Ascending aorta (tissue), 2 donors: ENCODE measurements at places on chromosomes 5 and 9.
A peak's percentile ranks its signal among the peaks of the same experiment; 100 is the strongest.

- H3K4me3 ChIP-seq = no peak overlapping the region
- DNase-seq = no peak
- no peak overlapping the region for H3K27ac ChIP-seq
- no peaks in the 10 kb centered on the region for H3K36me3 ChIP-seq
- H3K4me1 ChIP-seq = no peaks in the 10 kb centered on the region
- H3K27me3 ChIP-seq = no peaks in the 10 kb centered on the region
Observed at GRCh38 chr5:168400429-168401220, 85.6 kb upstream of the RARS1 start.

GRCh38 chr9:76458903-76459693, at the start of gene GCNT1:
GCNT1 (plus strand) TSS chr9:76459182; CDS start chr9:76502382, 43,200 bp downstream.
- peak within 1 kb of the TSS; percentile 26 for H3K27ac ChIP-seq
- no peaks in the 10 kb centered on the region for H3K27me3 ChIP-seq
- peak within 1 kb of the TSS; percentile 83 for H3K4me3 ChIP-seq
- peak; percentile 60 for DNase-seq

GRCh38 chr9:132447346-132447745, 37.3 kb downstream of the CFAP77 start:
- H3K36me3 ChIP-seq = no peaks in the 10 kb centered on the region
- no peaks in the 10 kb centered on the region for H3K27me3 ChIP-seq
- no peak overlapping the region for H3K27ac ChIP-seq
- H3K4me3 ChIP-seq = no peak overlapping the region
- DNase-seq = no peak

GRCh38 chr5:100791391-100791790, 111.7 kb downstream of the ST8SIA4 start:
- H3K27ac ChIP-seq = no peak overlapping the region
- no peak for DNase-seq
- H3K36me3 ChIP-seq = no peaks in the 10 kb centered on the region
- no peaks in the 10 kb centered on the region for H3K27me3 ChIP-seq

DNA sequence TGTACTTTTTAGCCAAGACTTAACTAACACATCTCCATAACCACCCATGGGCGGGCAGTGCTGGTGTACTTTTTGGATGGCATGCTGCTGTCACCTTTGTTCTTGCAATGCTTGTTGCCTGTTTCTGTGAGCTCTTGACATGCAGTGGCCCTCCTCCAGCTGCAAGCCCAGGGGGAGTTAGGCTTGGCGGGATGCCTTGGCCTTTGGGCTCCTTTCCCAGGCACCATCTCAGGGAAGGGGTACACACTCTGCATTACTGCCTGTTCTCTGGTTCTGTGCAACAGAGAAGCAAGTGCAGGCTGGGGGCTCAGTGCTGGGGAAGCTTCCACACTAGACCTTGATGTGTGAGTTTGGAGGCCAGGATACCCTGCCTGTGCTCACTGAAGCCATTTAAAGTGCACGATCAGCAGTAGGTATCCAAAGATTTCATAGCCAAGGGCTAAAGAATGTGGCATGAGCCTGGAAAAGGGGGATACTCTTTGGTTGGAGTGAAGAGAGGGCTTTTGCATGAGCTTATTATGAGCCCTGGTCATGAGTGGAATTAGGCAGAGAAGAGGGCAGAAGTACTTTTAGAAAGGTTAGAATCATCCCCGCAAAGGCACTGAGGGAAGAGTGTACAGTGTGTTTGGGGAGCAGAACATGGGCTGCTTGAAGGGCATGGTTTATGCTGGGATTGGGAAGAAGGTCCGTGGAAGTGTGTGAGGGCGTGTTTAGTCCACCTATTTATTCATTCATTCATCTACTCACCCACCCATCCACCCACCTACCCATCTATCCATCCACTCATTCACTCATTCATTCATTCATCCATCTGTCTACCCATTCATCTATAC, 22.5 kb downstream of the PSAT1 start:
- no peaks in the 10 kb centered on the region for H3K4me1 ChIP-seq
- no peak overlapping the region for H3K27ac ChIP-seq
- H3K4me3 ChIP-seq = no peak overlapping the region
- DNase-seq = no peak

GRCh38 chr5:96854067-96854466, 22.2 kb upstream of the ERAP2 start:
- H3K27me3 ChIP-seq = no peaks in the 10 kb centered on the region
- H3K4me3 ChIP-seq = no peak overlapping the region
- H3K36me3 ChIP-seq = no peaks in the 10 kb centered on the region

- H3K4me1 ChIP-seq = no peaks in the 10 kb centered on the region
- no peak for DNase-seq
- peak overlapping the region; percentile 83 for H3K27ac ChIP-seq
- H3K4me3 ChIP-seq = peak overlapping the region; percentile 83
- H3K36me3 ChIP-seq = no peaks in the 10 kb centered on the region
Observed at GRCh38 chr9:33510262-33511183, 13.5 kb upstream of the ANKRD18B start.

- H3K4me3 ChIP-seq = no peak overlapping the region
- H3K27me3 ChIP-seq = no peaks in the 10 kb centered on the region
- DNase-seq = no peak
Observed at GRCh38 chr9:112894699-112895098, 4.0 kb upstream of the SLC46A2 start.

DNA sequence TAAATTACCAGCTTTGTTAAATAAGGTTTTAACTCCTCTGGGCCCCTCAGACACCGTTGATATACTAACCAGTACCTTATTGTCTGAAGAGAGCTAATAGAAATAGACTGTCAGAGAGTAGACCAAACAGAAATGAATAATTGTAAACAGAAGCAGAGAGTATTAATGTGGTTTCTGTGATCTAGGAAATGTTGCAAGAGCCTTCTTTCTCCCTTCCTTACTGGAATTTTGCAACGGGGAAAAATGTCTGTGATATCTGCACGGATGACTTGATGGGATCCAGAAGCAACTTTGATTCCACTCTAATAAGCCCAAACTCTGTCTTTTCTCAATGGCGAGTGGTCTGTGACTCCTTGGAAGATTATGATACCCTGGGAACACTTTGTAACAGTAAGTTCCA, 5.1 kb downstream of the TYRP1 start:
- H3K4me3 ChIP-seq = no peak overlapping the region
- H3K27ac ChIP-seq = no peak overlapping the region
- no peaks in the 10 kb centered on the region for H3K27me3 ChIP-seq
- DNase-seq = no peak

DNA sequence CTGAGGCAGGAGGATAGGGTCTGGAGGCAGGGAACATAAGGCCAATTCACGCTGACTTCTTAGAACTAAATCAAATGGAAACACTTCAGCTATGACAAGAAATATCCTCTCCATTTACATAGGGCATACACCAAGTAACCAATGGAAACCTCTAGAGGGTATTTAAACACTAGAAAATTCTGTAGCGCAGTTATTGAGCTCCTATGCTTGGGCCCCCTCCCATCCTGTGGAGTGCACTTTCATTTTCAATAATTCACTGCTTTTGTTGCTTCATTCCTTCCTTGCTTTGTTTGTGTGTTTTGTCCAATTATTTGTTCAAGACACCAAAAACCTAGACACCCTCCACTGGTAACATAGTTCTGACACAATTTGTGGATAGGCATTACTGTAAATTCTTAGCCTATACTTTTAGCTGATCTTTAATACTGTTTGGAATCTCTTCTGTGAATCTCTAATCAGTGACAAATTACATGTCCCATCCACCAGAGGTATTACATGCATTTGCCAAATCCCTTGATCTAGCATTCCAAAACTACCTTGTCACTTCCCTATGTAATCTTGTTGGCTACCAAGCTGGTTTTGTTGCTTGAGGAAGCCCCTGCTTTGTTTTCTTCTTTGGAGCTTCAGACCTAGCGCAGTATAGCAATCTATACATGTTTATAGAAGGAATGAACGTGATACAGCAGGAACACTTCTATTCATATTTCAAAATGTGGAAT, 61.6 kb downstream of the ST8SIA4 start:
- H3K4me1 ChIP-seq = no peaks in the 10 kb centered on the region
- no peaks in the 10 kb centered on the region for H3K36me3 ChIP-seq
- DNase-seq = no peak

DNA sequence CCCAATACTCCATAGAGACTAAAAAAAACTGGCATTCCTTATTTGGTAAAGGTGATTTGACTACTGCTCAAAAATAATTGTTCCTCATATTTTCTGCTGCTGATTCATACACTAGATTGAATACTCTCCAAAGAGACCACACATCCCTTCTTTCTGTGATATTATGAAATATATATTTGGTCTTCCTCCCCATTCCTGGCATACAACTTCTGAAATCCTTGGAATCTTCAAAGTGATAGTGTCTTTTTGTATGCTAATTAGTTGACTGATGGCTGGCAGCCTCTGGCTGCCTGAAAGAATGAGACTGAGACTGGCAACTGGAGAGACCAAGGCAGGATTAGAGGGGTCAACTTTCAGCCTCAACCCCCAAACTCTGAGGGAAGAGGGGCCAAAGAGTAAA, 348.0 kb upstream of the RFX3 start:
- H3K27me3 ChIP-seq = no peaks in the 10 kb centered on the region
- H3K27ac ChIP-seq = no peak overlapping the region
- no peaks in the 10 kb centered on the region for H3K36me3 ChIP-seq
- peaks cover 7% of the 10 kb centered on the region for H3K4me1 ChIP-seq

GRCh38 chr5:138843316-138844124, 31.6 kb downstream of the LRRTM2 start:
- no peak for DNase-seq
- peak overlapping the region; percentile 72 for H3K27ac ChIP-seq
- no peak overlapping the region for H3K4me3 ChIP-seq
- H3K4me1 ChIP-seq = peaks cover 52% of the 10 kb centered on the region

GRCh38 chr9:96408409-96409280, 9.5 kb downstream of the ZNF367 start:
- H3K27me3 ChIP-seq = no peaks in the 10 kb centered on the region
- H3K4me1 ChIP-seq = no peaks in the 10 kb centered on the region
- no peak for DNase-seq
- H3K27ac ChIP-seq = no peak overlapping the region
- no peaks in the 10 kb centered on the region for H3K36me3 ChIP-seq

DNA sequence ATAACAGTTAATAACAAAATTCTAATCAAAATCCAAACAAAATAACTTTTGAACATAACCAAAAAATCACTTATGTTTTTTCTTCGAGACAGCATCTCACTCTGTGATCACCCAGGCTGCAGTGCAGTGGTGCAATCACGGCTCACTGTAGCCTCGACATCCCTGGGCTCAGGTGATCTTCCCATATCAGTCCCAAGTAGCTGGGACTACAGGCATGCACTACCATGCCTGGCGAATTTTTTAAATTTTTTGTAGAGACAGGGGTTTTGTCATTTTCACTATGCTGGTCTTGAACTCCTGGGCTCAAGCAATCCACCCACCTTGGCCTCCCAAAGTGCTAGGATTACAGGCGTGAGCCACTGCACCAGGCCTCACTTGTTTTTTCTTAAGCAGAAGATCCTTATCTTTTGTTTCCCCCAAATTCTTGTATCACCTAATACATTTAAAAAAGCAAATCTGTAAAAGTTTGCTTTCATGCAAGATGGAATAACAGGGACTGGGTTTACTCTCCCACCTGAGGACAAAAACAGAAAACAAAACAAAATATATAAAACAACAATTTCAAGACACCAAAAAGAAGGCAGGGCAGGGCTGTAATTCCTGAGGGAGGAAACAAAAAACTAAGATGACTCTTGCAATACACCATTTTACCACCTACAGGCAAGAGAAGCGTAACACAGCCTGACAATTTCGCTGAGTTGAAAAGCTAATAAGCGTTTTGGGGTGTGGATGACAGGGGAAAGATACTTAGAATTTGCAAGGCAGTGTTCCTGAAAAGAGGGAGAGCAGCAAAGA, 71.4 kb downstream of the RAPGEF6 start:
- H3K27ac ChIP-seq = no peak overlapping the region
- no peaks in the 10 kb centered on the region for H3K4me1 ChIP-seq
- H3K4me3 ChIP-seq = no peak overlapping the region
- no peak for DNase-seq
